ENCODE measurements at places on chromosomes 16 and 17. TPM values are rescaled to one million over a fixed set of nuclear protein-coding genes. Genes with fewer than 3 reads are reported as not detected.

CDR2L gene
- 0.08 TPM for total RNA-seq

SYNGR3 gene
- 0.49 TPM for total RNA-seq

COG4 gene
- total RNA-seq, result 58.7 TPM

PLA2G10 gene
- total RNA-seq, result not detected

KRT31 gene
- not detected for total RNA-seq

DNA sequence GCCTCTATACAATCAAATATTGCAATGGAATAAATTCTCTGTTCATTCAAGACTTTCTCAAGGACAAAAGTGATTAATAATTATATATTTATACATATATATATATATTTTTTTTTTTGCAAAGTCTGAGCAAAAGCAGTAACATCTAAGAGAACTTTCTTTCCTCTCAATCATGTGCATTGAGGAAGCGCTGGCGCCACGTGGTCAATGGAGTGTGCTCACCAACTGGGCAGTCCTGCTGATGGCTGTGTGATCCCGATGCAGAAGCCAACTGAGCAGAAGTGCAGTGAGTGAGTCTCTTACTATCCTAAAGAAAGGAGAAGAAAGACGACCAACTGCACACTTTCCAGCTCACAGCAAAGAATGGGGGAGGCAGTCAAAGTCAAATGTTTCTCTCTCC is 37.2 kb upstream of the ULK2 start:
- no peak for DNase-seq

DNA sequence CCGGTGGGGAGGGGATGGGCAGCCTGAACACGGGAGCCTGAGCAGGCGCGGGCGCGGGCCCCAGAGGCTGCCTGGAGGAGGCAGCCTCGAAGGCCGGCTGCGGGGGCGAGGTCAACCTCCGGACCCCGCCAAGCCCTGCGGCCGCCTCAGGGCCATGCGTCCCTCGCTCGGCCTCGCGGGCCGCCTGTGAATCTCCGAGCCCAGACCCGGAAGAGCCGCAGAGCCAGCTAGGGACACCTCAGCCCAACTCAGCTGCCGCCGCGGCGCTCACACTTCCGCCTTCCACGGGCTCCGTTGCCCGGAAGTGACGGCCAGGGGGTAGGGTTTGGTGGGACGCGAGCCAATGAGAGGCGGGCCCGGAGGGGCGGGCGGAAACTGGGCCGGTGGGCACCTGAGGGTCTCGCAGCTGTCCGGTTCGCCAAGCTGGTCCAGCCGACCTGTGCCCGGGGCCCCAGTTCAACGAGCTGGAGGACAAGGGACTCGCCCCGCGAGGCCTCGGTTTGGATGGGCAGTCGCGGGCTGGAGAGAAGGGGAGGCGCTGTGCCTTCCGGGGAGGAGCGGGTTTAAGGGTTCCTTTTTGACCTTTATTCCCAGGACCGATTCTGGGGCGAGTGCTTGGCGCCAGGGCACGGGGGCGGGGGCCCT is at the start of gene SLC38A10:
TSS of gene SLC38A10 (minus strand) at position 277 of the 645 bp plus-strand sequence. CDS start 386 bp downstream, outside the sequence.
- DNase-seq, result peak; percentile 86

- peak; percentile 51 for DNase-seq
Measured at GRCh38 chr16:12079412-12079965, 103.0 kb downstream of the SNX29 start.

DNA sequence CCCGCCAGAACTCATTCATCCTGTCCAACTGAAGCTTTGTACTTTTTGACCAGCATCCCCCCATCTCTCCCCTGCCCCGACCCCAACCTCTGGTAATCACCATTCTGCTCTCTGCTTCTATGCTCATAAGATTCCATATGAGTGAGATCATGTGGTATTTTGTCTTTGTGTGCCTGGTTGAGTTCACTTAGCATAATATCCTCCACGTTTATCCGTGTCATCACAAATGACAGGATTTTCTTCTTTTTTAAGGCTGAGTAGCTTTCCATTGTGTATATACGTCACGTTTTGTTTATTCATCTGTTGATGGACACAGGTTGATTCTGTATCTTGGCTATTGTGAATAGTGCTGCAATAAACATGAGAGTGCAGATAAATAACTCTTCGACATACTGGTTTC is 278.9 kb downstream of the SNX29 start:
- DNase-seq, result no peak

GRCh38 chr16:4032768-4033167 is 83.5 kb downstream of the ADCY9 start:
- DNase-seq, result no peak

- DNase-seq, result no peak
Measured at GRCh38 chr17:29855686-29856085, 74.3 kb downstream of the SSH2 start.

GRCh38 chr17:82927661-82928601 is 88.1 kb upstream of the ZNF750 start:
- DNase-seq, result no peak

- no peak for DNase-seq
Measured at GRCh38 chr16:53094013-53094630, 39.3 kb downstream of the CHD9 start.

DNA sequence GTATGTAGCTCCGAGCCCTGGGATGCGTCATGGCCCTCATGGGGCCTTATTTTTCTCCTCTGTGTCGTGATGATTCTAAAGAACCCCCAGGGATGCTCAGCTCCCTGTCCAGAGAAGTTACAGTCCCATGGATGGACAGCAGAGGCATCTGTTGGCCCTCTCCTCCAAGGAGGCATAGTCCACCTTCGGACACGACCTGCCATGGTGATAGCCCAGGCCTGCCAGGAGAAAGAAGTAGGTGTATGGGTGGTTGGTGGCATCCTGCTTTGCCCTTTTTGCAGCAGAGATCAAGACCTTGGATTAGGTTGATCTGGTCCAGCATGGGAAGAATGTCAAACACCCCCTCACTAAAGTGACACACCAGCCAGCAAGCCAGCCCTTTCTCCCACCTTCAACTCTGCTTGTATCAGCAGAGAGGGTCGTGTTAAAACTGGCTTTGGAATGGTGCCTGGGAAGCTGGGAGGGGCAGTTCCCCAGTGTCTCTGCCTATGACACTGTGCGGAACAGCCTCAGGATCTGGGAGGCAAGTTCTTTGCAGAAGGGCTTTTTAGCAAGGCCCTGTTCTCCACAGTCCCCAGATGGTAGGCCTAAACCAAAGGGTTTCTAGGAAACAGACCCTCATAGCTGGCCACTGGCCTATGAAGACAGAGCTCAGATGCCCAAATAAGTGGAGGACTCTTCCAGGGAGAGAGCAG is 259.9 kb upstream of the RPL38 start:
- no peak for DNase-seq

- DNase-seq, result no peak
Measured at GRCh38 chr17:50154604-50155003, 4.1 kb upstream of the PPP1R9B start.

GRCh38 chr16:22727285-22728166 is 86.4 kb upstream of the HS3ST2 start:
- DNase-seq, result no peak

- no peak for DNase-seq
Measured at GRCh38 chr17:11240041-11240840, 772 bp upstream of the SHISA6 start.
